ENCODE measurements at places on chromosomes 5 and 9.
A peak's percentile ranks its signal among the peaks of the same experiment; 100 is the strongest.

- DNase-seq, result no peak
Measured at GRCh38 chr5:132325691-132326090, 31.5 kb downstream of the SLC22A4 start.

- DNase-seq, result no peak
Measured at GRCh38 chr5:57042524-57042931, 90.6 kb upstream of the MIER3 start.

GRCh38 chr5:135126688-135127438 lies 92.8 kb upstream of the PITX1 start:
- DNase-seq, result no peak

GRCh38 chr5:176693477-176693851 lies 46.2 kb downstream of the TSPAN17 start:
- no peak for DNase-seq

DNA sequence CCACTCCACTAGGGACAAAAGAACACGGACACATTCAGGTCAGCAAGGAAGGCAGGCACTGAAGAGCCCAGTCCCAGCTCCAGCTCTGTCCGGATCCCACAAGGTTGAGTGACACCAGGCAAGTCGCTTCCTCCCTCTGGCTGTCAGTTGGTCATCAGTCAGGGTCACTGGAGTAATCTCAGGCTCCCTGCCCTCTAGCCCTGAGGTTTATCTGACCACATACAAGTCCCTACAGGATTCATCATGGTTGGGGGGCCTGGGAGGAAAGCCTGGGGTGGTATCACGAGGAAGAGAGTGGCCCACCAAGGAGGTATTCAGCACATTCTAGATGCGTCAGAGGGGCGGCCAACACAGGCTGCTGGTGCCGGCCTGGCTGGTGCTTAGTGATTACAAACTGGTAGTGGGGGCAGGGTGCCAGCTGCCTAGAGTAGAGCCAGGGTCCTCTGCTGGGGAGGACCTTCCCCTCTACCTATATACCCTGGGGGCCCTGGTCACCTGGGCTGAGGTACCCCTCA lies 81.5 kb downstream of the SHB start:
- no peak for DNase-seq

GRCh38 chr5:84487963-84488362 lies 103.3 kb upstream of the EDIL3 start:
- peak; percentile 88 for DNase-seq

GRCh38 chr5:68279984-68280383 lies 64.4 kb downstream of the PIK3R1 start:
- no peak for DNase-seq

DNA sequence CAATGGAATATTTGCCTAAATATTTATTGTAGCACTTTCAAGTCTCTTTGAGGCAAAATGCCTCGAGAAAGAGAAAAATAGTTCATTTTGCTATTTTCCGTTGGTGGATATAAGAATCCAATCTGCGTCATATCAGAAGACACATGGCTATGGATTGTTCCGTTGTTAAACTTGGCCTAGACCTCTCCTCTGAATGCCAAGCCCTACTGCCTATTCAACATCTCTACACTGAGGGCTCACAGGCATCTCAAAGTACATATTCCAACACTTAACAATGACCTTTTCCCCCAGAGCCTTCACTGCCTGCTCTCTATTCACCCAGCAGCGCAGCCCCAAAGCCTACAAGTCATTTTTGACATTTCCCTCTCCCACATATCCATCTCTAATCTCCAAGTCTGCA lies 350.1 kb downstream of the GLIS3 start:
- DNase-seq, result no peak

- no peak for DNase-seq
Measured at GRCh38 chr5:179379321-179379890, 34.1 kb upstream of the ADAMTS2 start.

- no peak for DNase-seq
Measured at GRCh38 chr9:132774886-132775285, 103.2 kb downstream of the AK8 start.

GRCh38 chr9:86521977-86522376 lies 167.8 kb upstream of the TUT7 start:
- no peak for DNase-seq

DNA sequence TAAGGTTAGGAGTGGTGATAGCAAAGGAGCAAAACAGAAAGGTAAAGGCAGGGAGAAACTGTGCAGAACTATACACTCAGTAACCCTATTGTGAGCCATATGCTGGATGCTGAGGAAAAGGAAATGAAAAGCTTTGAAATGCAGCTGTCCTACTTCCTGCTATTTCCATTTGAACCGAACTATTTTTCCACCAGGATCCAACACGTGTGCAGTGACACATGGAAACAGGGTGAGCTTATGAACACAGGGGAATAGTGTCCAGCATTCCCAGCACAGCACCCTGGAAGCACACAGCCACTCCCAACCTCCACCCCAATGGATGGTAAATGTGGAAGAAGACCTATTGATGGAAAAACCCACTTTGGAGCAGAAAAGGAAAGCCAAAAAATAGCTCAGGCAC lies 69.0 kb upstream of the SLC12A2 start:
- no peak for DNase-seq

DNA sequence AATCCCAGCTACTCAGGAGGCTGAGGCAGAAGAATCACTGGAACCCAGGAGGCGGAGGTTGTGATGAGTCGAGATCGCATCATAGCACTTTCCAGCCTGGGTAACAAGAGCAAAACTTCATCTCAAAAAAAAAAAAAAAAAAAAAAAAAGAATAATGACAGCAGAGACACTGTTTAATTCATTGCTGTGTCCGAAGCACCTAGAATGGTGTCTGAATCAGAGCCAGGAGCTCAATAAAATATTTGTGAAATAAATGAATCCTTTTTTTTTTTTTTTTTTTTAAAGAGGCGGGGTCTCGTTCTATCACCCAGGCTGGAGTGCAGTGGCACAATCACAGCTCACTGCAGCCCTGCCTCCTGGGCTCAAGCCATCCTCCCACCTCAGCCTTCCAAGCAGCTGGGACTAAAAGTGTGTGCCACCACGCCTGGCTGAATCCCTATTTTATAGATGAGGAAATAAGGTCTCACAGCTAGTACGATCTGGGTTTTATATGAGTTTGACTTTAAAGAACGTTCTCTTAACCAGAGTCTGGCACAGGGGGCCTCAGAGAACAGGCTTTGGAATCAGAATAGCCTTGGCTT lies 47.8 kb downstream of the THOC3 start:
- DNase-seq, result peak; percentile 32

- peak; percentile 1 for DNase-seq
Measured at GRCh38 chr9:22529426-22530199, 83.0 kb downstream of the DMRTA1 start.

- DNase-seq, result no peak
Measured at GRCh38 chr9:125986966-125987365, 239.8 kb downstream of the PBX3 start.

- no peak for DNase-seq
Measured at GRCh38 chr5:147920420-147921030, 14.2 kb upstream of the C5orf46 start.

DNA sequence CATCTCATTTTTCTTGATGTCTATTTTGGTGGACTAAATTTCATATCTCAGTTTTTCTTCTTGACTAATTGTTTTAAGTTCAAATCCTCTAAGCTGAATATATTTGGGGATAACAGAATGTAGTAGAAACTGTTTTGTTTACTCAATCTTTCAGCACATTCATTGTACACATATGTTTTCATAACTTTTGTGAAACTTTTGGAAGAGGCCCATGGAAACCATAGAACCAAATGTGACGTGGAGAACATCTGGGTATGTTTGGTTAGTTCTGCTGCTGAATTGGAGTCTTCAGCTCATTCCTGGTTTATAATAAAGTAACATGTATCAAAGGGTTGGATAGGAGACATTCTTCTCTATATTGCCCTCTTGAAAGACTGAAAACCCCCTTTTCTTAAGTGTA lies 88.4 kb downstream of the CCDC171 start:
- DNase-seq, result no peak

DNA sequence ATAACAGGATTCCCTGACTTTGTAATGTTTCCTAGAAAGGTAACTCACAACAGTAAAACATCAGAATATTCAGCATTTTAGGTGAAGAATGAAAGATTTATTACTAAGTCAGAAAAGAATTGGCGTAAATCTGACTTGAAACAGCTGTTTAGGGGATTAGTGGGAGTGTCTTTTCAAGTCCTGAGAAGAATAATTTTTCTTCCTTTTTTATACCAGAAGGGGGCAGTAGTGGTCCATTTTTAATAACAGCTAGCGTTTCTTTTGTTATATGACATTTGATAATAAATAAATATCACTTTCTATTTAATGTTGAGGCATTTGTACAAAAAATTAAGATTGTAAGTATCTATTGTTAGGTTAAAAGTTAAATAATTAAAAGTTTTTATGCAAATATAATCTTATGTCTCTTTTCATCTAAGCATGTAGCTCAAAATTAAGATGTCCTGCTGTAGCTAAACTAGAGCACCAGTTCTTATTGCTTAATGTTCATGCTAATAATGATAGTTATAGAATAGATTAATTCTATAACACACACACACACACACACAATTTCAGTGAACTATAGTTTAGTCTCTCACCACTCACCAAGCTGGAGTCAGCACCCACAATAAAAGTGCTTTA lies 258.7 kb upstream of the ARRDC3 start:
- DNase-seq, result peak; percentile 51

GRCh38 chr9:85502815-85503655 lies 238.7 kb downstream of the AGTPBP1 start:
- no peak for DNase-seq

DNA sequence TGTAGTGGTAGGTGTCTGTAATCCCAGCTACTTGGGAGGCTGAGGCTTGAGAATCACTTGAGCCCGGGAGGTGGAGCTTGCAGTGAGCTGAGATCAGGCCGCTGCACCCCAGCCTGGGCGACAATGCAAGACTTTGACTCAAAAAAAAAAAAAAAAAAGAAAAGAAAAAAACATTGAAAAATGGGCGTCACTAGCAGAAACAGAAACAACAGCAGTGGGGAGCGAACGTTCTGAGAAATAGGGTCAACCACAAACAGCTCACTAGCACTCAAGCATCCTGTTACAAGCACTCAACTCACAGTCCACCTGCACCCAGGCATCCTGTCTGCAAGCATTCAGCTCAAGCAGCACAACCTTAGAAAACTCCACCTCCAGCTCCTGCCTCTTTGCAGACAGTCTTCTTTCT lies 17.2 kb downstream of the TRIM14 start:
- peak; percentile 59 for DNase-seq

DNA sequence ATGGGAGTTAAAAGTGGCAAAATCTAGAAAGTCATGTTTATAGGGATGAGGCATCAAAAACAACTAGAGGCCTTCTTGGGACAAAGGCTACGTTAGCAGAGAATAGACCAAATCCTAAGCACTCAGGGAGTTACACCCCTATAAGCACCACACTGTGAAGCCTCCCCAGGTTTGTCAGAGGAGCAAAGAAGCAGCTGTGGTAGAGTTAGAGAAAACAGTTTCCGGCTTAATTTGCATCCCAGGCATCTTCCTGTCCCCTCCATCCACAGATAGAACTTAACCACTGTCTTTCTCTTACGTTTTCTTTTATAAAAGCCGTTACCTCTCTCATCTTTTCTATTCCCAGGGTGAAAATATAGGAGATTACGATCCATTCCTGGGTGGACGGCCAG lies 188.6 kb upstream of the KLF9 start:
- DNase-seq, result no peak

DNA sequence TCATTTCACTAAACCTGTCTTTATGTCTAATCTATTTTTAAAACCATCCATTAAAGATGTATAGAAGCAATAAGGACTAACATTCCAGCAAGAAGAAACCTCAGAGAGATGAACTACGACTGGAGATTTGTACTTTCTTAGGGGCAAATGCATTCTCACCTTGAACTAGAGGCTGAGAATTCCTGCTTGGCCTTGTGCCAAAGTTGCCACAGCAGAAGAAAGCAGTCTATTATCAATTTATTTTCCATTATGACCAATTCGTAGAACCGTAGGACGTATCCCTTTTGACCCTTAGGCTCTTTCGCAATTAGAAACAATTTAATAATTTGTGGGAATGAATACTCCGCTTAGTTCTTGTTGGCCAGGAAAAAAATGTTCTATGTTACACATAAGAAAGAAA lies 1647.4 kb upstream of the CDH9 start:
- no peak for DNase-seq

DNA sequence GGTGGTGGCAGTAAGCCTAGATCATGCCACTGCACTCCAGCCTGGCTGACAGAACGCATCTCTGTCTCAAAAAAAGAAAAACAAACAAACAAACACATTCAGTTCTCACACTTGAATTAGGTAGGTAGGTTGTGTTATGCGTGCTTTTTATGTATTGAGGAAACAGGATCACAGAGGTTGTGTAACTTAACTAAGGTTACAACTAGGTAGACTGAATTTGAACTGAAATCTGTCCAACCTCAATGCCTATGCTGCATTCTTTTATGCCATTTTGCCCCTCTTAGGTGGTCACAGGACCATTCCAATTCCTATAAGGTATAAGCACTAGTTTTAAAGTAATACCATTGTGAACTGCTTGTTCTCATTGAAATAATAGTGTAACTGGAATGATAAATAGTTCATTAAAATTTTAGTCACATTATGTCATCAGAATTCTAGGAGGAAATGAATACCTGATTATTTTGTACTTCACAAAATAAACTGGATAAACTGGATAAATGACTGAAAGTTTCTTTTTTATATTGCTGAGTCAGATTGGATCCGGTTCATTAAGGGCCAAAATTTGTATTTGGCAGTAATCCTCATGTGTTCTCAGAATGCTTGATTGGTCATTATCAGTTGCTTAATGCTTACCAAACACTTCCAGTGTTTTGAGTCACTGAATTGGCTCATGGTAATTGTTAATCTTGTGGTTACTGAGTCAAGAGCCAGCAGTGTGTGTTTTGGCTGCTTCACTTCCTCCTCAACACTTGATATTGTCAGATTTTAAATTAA lies 7.1 kb downstream of the UBAP1 start:
- DNase-seq, result peak; percentile 96

DNA sequence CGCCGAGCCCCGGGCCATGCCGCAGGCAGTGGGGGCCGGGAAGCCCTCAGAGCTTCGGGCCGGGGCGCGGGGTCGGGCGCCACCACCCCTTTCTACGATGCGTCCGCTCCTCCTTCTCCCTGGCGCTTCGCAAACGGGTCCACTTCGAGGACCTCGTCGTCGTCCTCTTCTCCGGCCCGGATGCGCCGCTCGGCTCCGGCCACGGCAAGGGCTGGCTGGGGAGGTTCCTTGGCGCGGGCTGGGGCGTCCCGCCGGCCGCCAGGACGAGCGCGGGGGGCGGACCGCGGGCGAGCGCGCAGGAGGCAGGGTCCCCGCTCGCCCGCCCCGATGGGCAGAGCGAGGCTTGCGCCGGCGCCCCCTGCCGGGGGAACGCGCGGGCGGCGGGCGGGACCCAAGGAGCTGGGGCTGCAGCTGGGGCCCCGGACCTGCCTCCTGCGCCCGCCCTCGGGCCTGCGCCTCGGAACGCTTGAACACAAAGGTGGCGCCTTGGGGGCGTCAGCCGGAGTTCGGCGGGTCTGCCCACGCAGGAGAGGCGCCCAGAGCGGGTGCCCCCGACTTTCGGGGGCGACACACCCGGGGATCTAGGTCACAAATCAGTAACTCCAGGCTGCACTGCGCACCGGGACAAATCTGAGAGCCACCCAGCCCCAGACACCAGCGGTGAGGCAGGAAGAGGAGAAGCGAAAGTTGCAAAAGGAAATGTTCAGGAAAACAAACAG lies at the start of gene ROR2:
Gene ROR2 (minus strand): TSS at position 283 of the 719 bp plus-strand sequence.
- DNase-seq, result peak; percentile 61

- DNase-seq, result no peak
Measured at GRCh38 chr5:94281236-94281801, 337.1 kb downstream of the KIAA0825 start.

GRCh38 chr5:173399851-173400250 lies 71.6 kb upstream of the STC2 start:
- DNase-seq, result no peak
